Stimulated activated CD4-positive, alpha-beta T cell treated with anti-CD3 and anti-CD28 coated beads, Interleukin-15, amount 100 ng/mL, for 1 hour (primary cell): ENCODE measurements at places on chromosomes 4 and X.

DNA sequence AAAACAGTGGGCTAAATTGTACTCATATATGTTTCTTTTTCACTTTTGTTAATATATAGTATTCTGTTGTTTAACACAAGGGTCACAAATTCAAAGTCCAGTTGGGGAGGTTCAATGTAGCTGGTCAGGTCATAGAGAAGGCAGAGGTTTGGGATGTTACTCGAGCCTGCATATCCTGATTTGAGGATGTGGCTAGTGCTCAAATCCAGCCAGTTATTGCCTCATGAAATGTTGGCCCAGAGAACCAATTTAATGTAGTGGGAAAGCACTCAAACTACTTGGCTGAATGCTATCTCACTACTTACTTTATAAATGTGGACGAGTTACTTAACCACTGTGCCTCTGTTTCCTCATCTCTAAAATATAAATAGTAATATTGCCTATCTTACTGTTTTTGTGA lies 12.5 kb downstream of the USO1 start:
- DNase-seq, result no peak

DNA sequence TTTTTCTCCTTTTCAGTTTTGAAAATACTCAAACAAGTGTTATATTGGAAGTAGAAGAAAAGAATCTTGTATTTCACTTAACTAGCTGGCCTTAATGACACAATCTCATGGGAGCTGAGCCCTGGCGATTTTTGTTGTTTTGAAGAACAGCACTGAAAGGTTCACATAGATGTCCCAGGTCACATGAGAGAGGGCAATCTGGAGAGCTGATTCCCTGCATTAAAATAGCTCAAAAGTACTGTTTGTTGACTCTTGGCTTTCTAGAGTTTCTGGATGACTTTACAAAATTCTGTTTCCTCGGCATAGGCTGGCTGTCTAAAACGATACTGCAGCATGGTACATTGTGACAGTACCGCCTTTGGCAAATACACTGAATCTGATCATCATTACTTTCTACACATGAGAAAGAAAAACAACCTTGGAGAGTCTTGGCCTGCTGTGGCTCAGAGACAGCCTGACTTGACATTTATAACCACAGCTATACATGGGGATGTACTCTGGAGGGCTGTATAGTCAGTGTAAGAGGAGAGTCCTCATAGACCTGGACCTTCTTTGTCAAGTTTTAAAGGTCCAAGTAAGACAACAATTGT lies 119.8 kb upstream of the PDLIM3 start:
- DNase-seq, result no peak

GRCh38 chr4:105234582-105234981 lies 87.9 kb downstream of the TET2 start:
- DNase-seq, result no peak

GRCh38 chr4:184814686-184815045 lies 11.1 kb downstream of the ACSL1 start:
- DNase-seq, result no peak

DNA sequence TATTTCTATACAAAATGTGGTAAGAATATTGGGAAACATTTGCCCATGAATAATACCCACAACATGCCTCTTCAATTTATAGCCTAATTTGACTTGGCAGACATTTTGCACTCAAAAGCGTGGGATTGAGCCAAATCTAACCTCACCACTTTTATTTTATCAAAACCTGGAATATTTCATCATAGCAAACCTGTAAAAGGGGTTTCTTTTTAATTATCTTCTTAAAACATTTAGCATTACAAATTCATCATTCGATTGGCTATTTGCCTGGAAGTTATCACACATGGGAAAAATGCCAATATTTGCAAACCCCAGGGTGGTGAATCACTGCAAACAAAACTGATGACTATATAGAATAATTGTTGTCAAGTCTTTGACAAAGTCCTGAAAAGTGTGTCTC lies 56.2 kb downstream of the VCX3B start:
- DNase-seq, result no peak

GRCh38 chr4:187499956-187500355 lies 495.6 kb upstream of the ZFP42 start:
- no peak for DNase-seq

DNA sequence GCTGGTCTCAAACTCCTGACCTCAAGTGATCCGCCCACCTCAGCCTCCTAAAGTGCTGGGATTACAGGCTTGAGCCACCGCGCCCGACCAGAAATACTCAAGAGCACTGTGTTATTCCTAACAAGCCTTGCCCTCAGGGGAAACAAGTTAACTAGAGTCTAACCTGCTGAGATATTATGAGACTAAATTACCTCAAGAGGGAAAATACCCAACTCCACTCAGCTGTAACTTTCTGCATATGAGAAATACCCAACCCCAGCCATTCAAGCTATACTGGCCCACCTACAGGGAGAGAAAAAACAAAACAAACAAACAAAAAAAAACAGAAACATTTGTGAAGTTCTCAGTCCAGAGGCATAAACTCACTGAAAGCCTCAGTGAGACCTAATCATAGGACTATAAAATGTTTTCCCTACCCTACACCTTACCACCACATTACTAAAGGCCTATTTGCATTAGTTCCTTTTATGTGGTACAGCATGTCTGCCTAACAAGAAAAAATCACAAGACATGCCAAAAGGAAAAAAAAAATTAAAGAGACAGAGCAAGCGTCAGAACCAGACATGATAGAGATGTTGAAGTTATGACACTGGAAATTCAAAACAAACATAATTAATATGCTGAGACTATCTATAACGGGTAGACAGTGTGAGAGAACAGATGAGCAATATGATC lies 876.0 kb downstream of the FSTL5 start:
- DNase-seq, result no peak

DNA sequence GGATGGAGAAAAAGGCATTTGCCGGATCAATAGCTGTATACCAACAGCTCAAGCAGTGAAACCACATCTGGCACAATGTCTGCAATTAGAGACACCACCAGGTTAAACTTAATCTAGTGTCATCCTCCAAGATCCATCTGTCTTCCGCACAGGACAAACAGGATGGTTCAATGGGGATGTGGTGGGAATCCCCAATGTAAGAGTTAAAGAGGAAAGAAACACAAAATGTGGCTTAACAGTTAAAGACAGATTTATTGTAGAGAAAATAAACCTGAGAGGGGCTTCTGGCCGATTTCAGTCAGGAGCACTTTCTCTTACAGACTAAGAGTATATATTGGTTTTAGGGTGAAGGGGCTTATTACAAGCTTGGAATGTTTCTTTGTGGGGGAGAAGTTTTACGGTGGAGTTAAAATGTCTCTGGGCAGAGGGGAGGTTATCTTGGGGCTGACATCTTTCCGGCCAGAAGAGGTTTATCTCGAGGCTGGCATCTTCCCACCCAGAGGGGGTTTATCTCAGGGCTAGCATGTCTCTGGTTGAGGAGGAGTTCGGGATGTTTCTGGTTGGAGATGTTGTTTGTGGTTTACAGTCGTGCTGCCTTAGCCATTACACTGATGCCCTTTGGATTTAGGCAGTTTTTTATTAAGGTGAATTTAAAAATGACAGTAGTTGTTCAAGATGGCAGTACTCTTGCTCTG lies 61.7 kb downstream of the KANTR start:
- no peak for DNase-seq

DNA sequence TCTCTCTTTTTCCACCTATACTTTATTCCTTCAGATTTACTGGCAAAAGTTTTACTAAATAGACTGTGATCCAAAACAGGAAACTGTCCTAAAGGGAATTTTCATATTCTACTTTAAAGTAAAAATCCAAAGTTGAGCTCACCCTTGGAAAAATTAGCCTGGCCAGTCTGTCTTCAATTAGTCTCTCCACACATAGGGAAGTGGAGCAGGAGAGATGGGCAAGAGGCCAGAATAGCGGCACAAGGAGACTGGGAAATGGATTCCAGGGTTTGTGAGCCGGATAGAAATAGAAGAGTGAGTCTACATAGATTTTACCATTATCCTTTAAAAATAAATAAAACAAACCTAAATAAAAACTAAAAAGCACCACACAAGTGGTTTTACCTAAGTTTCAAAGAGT lies 16.2 kb upstream of the FRMD7 start:
- no peak for DNase-seq

- no peak for DNase-seq
Measured at GRCh38 chrX:131741103-131741581, 197.3 kb downstream of the OR13H1 start.

GRCh38 chr4:150136481-150136880 lies 58.2 kb downstream of the DCLK2 start:
- no peak for DNase-seq

GRCh38 chrX:24648495-24648894 lies 1.3 kb upstream of the PCYT1B start:
- no peak for DNase-seq

DNA sequence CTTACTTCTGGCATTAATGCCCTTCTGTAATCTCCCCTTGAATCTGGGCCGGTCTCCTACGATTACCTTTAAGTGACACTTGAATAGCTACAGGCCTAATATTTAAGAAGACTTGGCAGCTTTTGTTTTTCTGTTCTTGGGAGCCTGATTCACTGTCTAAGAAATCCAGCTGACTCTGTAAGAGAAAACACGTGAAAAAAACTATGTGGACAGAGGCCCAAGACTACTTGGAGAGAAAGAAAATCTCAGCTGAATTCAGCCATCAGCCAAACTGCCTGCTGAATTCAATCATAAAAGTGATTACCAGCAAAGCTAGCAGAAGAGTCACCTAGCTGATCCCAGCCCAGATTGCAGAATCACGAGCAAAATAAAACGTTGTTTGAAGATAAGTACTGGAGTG lies 521.2 kb downstream of the MID1IP1 start:
- DNase-seq, result no peak

DNA sequence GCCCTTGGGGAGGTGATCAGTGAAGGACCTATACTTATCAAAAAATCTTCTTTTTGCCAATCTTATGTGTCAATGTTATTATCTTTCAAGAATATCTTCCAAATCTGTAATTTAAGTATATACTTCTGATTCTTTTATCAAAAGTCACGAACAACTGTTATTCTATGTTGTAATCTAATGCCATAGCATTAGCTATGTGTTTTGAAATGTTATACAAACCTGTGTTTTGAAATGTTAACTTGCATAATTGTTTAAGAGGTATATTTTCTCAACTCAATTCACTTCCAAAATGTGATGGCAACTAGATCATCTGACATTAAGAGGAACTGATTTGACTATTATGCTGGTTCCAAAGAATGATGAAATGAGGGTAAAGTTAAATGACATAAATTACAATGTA lies 113.5 kb downstream of the NDST4 start:
- DNase-seq, result no peak

DNA sequence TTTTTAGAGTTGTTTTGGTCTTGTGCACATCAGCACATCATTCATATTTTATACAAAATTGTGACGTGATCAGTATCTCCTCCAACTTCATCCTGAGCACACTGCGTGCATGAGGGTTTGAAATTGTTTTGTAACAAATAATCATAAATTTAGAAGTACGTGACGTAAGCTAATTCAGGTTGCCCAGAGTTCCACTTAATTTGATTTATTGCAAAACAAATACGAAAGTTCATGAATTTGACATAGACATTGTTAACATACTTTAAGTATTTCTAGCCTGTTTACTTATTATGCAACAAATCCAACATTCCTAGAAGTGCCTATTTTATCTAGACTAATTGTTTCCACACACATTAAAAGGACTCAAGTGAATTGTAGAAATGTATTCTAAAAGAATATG lies 48.3 kb downstream of the MAP7D3 start:
- no peak for DNase-seq

GRCh38 chrX:85622635-85623034 lies 243.2 kb upstream of the POF1B start:
- DNase-seq, result no peak

GRCh38 chr4:1544861-1545281 lies 138.6 kb upstream of the NKX1-1 start:
- no peak for DNase-seq

GRCh38 chr4:188714907-188715306 lies 575.7 kb downstream of the TRIML1 start:
- no peak for DNase-seq

- no peak for DNase-seq
Measured at GRCh38 chr4:5824227-5824626, 68.7 kb downstream of the CRMP1 start.

- no peak for DNase-seq
Measured at GRCh38 chr4:94634271-94634670, 123.5 kb upstream of the BMPR1B start.

DNA sequence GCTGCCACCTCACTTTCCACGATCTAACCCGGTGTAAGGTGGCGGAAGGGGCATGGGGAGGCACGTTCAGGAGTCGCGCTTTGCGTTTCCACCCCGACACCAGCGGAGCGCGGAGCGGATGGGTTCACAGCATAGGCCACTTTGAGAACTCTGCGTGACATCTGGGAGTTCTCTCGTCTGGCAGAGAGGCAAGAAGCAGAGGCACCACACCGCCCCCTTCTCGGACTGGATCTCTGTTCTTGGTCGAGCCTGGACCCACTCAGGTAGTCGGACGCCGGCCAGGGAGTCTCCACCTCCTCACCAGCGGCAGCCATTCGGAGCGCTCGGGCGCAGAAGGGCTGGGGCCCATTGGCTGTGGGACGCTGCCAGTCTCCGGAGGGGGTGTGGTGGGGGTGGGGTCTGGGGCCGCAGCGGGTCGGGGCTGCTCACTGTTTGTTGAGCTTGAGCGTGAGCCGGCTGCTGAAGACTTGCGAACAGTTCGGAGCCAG lies at the start of gene DACH2:
TSS of gene DACH2 (plus strand) at position 428 of the 488 bp plus-strand sequence.
- DNase-seq, result no peak

GRCh38 chrX:39161611-39162255 lies 360.5 kb downstream of the MID1IP1 start:
- DNase-seq, result no peak

GRCh38 chrX:143754183-143754582 lies 33.6 kb upstream of the SPANXN2 start:
- DNase-seq, result no peak

DNA sequence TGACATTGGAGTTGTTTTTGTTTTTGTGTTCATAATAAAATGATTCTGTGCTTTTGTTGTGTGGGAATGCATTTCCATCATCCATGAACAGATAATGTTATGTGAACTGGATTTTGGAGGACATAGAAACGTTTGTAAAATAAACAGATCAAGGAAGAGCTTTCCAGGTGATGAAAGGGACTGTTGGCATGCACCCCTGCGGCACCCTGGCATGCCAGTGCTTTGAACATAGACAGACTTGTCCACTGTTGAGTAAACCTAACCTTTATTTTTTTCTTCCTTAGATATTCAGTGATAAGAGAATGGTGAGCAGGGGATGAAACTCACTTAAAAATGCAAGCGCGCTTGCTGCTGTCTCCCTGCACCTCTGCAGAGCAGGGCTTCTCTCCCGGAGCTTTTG lies 59.8 kb downstream of the TRAPPC11 start:
- no peak for DNase-seq

DNA sequence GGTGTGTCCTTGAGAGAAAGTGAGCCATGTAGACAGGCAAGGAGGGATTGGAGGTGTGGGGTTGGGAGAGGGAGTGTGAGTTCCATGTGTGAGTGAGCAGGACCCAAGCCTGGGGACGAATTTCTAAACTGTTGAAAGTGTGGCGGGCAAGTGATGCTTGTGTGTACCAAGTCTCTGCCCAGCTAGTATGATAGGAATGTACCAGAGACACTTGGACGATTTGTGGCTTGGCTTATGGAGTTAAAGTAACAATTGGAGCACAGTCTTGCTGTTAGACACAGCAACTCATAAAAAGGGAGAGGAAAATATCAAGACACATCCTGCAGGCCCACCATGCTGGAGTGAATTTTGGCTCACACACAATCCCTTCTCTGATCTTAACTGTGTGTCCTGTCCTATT lies 8.5 kb downstream of the PTTG2 start:
- no peak for DNase-seq
